ENCODE measurements at places on chromosomes 16 and 17.
A peak's percentile ranks its signal among the peaks of the same experiment; 100 is the strongest.

DNA sequence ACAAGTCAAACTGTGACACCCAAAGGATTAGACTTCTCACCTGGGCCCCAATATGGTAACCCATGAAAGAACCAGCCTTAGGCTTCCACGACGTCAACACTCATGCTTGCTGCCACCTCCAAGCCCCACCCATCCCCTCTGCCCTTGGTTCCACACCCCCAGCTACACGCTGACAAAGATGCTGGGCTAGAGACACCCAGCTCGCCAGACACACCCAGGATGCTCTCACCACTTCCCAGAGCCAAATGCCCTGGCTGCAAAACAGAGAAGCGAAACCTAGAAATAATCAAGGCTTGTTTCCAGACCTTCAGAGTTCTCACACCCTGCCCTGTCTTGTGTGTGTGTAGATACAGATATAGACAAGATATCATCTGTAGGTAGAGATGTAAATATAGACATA, 26.0 kb upstream of the ADCY9 start:
- DNase-seq, result no peak

GRCh38 chr17:949623-950303, 29.8 kb downstream of the NXN start:
- no peak for DNase-seq

GRCh38 chr16:81583893-81584631, 139.5 kb downstream of the CMIP start:
- DNase-seq, result no peak

- no peak for DNase-seq
Observed at GRCh38 chr16:19613834-19614233, 58.3 kb downstream of the VPS35L start.

DNA sequence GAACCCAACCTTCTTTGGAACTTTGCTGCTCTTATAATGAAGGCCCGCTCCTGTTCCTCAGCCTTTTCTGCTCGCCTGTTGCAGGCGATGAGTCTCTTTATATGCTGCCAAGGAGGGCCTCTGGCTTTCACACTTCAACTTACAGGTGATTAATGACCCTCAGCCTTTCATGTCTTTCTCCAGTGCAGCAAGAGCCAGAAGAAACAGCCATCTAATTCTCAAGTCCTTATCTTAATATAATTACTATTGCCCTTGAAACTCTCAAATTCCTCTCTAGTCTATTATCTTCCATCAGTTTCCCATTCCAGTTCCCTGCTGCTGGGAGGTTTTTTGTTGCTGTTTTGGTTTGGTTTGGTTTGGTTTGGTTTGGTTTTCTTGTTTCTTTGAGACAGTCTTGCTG, 121.8 kb upstream of the MED13 start:
- DNase-seq, result no peak

DNA sequence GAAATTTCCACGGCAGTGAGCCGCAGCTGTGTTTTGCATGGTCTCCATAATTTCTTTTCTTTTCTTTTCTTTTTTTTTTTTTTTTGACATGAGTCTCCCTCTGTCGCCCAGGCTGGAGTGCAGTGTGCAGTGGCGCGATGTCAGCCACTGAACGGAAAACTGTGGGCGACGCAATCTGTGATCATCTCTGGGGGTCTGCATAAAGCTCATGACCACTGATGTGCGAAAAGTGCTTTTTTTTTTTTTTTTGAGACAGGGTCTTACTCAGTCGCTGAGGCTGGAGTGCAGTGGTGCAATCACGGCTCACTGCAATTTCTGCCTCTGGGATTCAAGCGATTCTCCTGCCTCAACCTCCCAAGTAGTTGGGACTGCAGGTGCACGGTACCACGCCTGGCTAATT, 117.6 kb downstream of the ABCC6 start:
- DNase-seq, result no peak

DNA sequence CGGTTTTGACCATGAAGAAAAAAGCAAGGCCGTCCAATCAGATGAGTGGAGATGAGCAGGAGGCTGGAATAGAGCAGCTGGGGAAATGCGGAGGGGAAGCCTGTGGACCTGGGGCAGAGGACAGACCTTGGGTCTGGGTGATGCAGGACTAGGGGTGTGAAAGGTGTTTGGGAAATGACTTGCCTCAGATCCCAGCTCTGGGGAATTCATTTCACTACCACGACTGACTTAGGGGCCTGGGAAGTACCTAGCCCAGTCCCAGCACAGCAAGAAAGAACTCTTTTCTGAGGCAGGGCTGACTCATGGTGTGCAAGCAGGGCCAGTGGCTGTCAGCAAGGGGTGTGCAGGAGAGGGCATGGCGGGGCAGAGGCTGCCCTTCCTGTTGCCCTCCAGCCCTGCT, 14.8 kb downstream of the DNAI2 start:
- DNase-seq, result no peak

- no peak for DNase-seq
Observed at GRCh38 chr17:51258756-51259563, 889 bp downstream of the MBTD1 start.

DNA sequence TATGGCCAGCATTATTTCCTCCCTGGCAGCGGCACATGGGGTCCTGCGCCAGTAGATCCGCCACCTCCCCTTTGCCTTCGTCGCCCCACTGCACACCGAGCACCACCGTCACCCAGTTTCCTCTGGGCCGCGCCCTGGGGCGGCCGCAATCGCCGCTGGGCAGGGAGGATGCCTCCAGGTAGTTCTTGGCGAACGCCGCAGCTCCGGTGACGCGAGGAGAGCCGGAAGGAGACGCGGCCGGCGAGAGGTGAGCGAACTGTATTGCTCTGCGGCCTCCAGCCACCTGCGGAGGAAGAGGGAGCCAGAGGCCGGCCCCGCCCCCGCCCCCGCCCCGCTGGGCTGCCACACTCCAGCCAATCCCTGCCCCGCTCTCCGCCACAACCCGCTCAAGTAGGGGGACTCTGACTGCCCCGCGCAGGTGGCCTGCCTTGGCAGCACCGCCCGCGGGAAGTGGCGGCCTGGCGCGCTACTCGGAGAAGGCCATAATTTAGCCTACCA, 11.8 kb upstream of the SLFN13 start:
- peak; percentile 12 for DNase-seq

- DNase-seq, result no peak
Observed at GRCh38 chr16:57297856-57298255, 13.4 kb upstream of the PLLP start.

- DNase-seq, result no peak
Observed at GRCh38 chr16:74695450-74696422, 4.9 kb downstream of the MLKL start.

- DNase-seq, result no peak
Observed at GRCh38 chr17:45663772-45664171, 120.3 kb upstream of the CRHR1 start.

- no peak for DNase-seq
Observed at GRCh38 chr16:47731252-47731651, 270.1 kb downstream of the PHKB start.

DNA sequence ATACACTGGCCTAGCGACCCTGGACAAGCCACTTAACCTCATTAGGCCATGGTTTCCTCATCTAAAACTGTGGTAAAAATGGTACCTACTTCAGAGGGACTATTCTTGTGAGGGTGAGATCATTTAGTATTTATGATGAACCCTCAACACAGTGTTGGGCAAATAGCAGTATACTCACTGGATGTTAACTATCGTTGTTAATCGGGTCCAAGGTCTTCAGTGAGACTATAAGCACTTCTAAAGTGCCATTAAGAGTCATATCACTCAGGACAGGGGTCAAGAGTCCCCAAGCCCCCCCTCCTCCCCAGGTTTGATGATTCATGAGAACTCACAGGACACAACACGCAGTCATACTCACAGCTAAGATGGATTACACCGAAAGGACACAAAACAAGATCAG, 11.0 kb downstream of the TK2 start:
- no peak for DNase-seq

GRCh38 chr17:68197091-68197996, 50.5 kb upstream of the AMZ2 start:
- DNase-seq, result no peak

DNA sequence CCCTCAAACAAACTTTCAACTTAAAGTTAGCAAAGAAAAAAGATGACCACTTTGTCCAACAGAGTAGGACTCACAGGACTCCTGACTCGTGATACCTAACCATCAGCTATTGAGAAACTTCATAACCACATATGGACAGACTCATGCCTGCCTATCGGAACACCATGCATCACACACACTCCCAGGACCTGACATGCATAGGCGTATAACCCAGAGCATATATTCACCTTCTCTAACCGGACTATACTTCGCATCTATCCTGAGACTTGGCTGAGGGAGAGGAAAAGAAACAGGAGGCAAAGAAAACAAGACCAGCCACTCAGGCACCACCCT, 2.2 kb downstream of the PIP4K2B start:
- no peak for DNase-seq

DNA sequence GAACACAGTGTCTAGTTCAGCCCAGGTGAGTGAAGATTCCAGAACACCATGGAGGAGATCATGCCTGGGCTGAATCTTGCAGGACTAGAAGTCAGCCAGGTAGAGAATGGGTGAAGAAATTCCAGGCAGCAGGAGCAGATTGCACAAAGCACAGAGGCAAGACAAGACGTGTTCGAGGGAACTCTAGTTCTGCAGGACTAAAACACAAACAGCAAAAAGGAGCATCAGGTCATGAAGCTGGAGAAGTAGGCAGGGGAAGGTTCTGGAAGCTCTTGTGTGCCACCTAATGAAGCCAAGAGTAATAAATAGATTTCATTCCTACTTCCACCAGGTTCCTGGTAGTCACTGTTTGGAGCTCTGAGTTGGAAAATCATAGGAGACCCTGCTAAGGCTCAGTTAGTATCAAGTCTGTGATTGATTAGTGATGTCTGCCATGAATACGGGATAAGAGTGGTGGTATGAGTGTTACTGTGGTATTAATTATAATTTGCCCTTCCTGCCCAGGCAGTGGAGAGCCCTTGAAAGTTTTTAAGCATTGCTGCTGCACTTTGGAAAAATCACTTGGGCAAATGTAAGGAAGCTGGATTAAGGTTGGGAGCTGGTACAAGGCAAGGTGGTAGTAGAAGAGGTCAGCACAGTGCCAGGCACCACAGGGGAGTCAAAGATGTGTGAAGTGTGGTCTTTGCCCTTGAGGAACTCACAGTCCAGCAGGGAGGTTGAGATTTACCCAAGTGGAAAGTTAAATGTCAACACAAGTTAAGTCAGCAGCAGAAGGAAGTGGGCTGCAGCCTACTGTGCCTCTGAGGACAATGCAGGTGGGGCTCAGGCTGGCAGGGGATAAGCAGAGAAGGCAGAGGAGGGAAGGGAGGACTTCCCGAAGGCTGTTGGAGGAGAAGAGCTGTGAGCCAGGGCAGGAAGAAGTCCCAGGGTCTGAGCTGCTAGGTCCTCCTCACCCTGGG, 13.5 kb upstream of the FOXN1 start:
- no peak for DNase-seq

GRCh38 chr16:16071631-16072244, 122.3 kb downstream of the ABCC1 start:
- no peak for DNase-seq

DNA sequence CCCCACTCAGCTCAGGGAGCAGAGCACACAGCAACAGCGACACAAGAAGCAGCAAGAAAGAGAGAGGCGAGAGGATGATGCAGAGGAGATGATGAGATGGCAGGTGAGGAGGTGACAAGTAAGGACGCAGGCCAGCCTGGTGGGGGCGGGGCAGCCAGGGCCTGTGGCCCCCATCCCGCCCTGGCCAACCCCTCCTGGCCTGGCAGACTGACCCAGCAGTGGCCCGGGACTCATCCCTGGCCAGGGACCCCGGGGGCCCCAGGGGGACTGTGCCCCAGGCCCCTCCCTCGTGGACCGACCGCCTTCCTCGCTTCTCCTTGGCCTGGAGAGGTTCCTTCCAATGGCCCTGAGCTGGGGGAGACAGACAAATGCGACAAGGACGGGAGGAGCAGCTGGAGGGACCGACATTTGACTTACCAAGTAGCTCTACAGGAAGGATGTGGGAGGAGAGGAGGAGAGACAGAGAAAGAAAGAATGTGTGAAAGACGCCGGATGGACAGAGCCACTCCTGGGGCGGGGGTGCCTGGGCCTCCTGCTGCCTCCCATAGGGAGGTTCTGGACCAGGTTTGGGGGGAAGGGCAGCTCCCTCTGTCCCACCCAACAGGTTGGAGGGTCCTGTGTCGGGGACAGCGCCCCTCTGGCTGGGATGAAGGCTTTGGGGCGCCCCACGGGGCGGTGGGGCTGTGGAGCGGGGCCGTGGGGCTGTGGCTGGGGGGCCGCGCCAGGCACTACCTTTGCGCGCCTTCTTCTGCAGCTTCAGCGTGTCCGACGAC, 6.8 kb downstream of the MTSS2 start:
- no peak for DNase-seq

DNA sequence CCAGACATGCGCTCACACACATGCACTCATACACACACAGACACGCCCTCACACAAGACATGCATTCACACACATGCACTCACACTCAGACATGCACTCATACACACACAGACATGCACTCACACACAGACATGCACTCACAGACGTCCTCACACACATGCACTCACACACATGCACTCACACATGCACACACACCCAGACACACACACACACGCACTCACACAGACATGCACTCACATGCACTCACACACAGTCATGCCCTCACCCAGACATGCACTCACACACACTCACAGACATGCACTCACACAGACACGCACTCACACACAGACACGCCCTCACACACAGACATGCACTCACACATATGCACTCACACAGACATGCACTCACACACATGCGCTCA, 2.1 kb upstream of the ZNF469 start:
- no peak for DNase-seq

- no peak for DNase-seq
Observed at GRCh38 chr16:57544124-57544653, 1.7 kb downstream of the ADGRG5 start.

- DNase-seq, result no peak
Observed at GRCh38 chr17:82330322-82331239, 3.0 kb downstream of the SECTM1 start.

DNA sequence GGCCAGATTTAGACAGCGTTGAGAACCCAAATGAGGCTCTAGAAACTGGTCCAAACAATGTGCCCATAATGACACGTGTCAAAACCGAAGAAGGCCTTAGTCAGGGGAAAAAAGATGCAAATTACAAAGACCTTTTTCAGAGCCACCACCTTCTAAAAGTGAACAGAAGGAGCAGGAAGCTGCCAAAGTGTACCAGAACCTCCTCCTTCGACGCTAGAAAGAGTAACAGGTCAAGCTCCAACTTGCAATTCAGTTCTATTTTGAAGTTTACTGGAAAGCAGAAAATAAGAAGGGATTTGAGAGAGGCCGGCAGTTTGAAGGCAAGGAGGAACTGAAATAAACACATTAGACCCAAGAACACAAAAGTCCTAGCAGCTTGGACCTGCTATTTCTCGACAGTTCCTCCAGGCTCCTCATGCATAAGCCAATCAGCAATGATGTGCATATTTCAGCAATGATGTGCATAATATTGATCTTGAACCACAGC, 61.8 kb downstream of the XYLT1 start:
- DNase-seq, result no peak

GRCh38 chr17:8413328-8413727, 15.7 kb upstream of the RNF222 start:
- no peak for DNase-seq

GRCh38 chr17:30541802-30542201, 64.6 kb downstream of the GOSR1 start:
- no peak for DNase-seq

GRCh38 chr16:81928271-81928918, 82.9 kb downstream of the SDR42E1 start:
- no peak for DNase-seq
